ENCODE measurements at places on chromosomes 4 and X.

DNA sequence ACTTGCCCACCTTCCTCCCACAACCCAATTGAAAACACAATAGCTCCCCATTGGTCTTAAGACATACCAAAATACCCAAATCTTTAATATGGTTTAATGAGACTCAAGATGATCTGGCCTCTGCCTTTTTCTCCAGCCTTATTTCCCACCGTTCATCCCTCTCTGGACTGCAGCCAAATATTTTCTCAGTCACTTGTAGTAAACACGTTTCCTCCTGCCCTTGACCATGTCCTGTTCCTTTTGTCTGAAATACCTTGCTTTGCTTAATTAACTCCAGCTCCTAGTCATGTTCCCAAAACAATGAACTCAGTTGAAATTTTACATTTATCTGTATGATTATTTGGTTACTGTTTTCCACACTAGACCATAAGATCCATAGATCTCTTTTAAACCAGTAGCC is 8.4 kb upstream of the NUP54 start:
- no peak for DNase-seq

- DNase-seq: no peak
Observed at GRCh38 chr4:159451006-159451405, 348.1 kb downstream of the RAPGEF2 start.

- DNase-seq: no peak
Observed at GRCh38 chrX:15055146-15055930, 182.1 kb downstream of the MOSPD2 start.

GRCh38 chr4:139035650-139036049 is 20.1 kb downstream of the NOCT start:
- DNase-seq: no peak
